Vein endothelial cell (primary cell): ENCODE measurements at places on chromosomes 7 and 10. TPM values are rescaled to one million over a fixed set of nuclear protein-coding genes. Genes with fewer than 3 reads are reported as not detected.

Gene KNDC1
- not detected in 2 replicates for total RNA-seq

Gene DPY19L1
- 54.2 and 91.7 TPM in 2 replicates for total RNA-seq

Gene LIPN
- total RNA-seq, result not detected in 2 replicates

Gene ARHGEF5
- total RNA-seq, result 0.29 and 0.33 TPM in 2 replicates

Gene SLC18A3
- not detected in 2 replicates for total RNA-seq

Gene MPP7
- total RNA-seq, result 0.33 and 0.86 TPM in 2 replicates

Gene DLG5
- 10.4 and 17.0 TPM in 2 replicates for total RNA-seq

Gene CCL24
- total RNA-seq, result not detected in 2 replicates

Gene CALHM1
- not detected in 2 replicates for total RNA-seq

Gene GJD4
- total RNA-seq, result not detected in 2 replicates

Gene HSPA12A
- total RNA-seq, result under 0.01 and 0.29 TPM in 2 replicates

Gene CDH23
- under 0.01 TPM in 1 of 2 replicates, not detected in the other for total RNA-seq

Gene INA
- 0.33 and 0.48 TPM in 2 replicates for total RNA-seq

Gene PNLIPRP2
- total RNA-seq, result not detected in 2 replicates

Gene FGL2
- total RNA-seq, result under 0.01 TPM in 1 of 2 replicates, not detected in the other
